ENCODE measurements at places on chromosomes 12 and 14. TPM values are rescaled to one million over a fixed set of nuclear protein-coding genes. Genes with fewer than 3 reads are reported as not detected.

The FBLN5 gene
- total RNA-seq = 3.5 TPM

The TCL1A gene
- total RNA-seq = 0.65 TPM

The ACOT4 gene
- total RNA-seq = 0.80 TPM

The PRPH gene
- total RNA-seq = 0.96 TPM

DNA sequence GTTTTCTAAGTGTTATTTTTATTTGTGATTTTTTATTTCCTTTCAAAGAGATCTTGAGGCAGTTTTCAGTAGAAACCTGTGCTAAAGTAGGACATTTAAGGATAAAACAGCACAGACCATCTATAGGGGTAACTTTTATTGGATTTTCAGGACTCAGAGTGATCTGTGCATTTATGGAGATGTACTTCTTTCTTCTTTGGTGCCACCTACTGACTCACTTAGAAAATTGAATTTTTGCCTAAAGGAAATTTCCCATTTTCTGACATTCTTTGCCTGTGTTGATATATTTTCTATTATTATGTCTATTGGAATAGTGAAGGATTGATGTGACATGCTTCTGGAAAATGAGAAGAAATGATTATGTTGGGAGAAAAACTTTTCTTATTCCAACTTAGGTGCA, 113.0 kb downstream of the UNC79 start:
- H3K27ac ChIP-seq = no peak overlapping the region
- H3K4me1 ChIP-seq = no peaks in the 10 kb centered on the region
- H3K36me3 ChIP-seq = no peaks in the 10 kb centered on the region
- no peaks in the 10 kb centered on the region for H3K27me3 ChIP-seq
- no peak overlapping the region for H3K4me3 ChIP-seq

- H3K4me1 ChIP-seq = no peaks in the 10 kb centered on the region
- H3K27ac ChIP-seq = no peak overlapping the region
- peaks cover 13% of the 10 kb centered on the region for H3K36me3 ChIP-seq
- no peak for DNase-seq
- no peak overlapping the region for H3K4me3 ChIP-seq
These were observed 45.5 kb downstream of the PPM1A start for GRCh38 chr14:60294411-60295069.

GRCh38 chr12:19692091-19692490, 252.8 kb downstream of the AEBP2 start:
- H3K4me1 ChIP-seq = no peaks in the 10 kb centered on the region
- no peak overlapping the region for H3K27ac ChIP-seq
- H3K27me3 ChIP-seq = no peaks in the 10 kb centered on the region
- no peak overlapping the region for H3K4me3 ChIP-seq
- DNase-seq = no peak

DNA sequence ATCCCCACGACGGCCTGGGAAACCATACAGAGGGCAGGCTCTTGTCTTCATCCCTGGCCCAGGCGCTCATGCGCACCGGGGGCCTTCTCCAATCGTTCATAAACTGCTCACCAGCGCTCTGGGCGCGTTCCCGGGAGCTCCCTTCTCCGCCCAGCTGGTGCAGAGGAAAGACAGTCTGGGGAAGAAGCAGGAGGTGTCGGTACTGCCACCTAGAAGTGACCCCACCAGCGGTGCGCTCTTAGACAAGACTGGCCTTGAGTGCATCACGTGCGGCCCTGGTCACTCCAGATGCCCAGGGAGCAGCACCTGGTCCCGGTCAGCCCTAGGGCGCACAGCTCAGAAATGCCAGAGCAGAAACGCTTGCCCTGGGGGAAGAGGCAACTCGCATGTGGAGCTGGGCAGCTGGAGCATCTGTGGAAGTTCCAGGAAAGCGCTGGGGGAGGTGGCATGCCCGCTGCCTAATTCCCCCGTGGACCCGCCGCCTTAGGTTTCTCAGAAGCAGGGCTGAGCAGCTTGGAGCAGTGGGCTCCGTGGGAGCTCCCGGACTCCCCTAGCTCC, 2.5 kb downstream of the GSC start:
- no peak overlapping the region for H3K4me3 ChIP-seq
- peaks cover 91% of the 10 kb centered on the region for H3K27me3 ChIP-seq
- H3K36me3 ChIP-seq = no peaks in the 10 kb centered on the region
- no peak for DNase-seq

DNA sequence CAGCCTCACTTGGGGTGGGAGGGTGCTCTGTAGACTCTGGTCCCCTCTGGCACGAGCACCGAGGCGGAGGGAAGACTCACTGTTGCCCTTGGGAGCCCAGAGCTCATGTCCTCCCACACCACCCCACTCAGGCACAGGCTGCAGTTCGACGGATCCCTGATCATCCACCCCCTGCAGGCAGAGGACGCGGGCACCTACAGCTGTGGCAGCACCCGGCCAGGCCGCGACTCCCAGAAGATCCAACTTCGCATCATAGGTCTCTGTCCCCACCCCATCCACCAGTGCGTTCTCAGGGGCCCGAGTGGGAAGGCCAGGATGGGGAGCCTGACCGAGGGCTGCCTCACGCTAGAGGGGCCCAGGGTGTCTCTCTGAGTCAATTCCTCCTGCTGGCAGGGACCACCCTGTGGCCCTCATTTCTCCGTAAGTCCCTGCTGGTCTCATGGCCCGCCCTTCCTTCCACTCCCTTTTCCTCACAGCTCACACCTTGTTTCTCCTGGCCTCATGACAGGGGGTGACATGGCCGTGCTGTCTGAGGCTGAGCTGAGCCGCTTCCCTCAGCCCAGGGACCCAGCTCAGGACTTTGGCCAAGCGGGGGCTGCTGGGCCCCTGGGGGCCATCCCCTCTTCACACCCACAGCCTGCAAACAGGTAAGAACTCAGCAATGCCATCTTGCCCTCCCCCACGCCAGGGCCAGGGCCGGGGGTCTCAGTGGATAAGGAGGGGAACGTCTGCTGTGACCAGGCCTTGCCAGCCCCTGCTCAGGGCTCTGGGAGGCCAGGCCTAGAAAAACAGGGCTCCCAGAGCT, 27.0 kb downstream of the PAPLN start:
- no peak overlapping the region for H3K27ac ChIP-seq

GRCh38 chr12:18580706-18581105, 157.1 kb downstream of the PLCZ1 start:
- H3K27me3 ChIP-seq = no peaks in the 10 kb centered on the region
- H3K27ac ChIP-seq = no peak overlapping the region
- no peak for DNase-seq

DNA sequence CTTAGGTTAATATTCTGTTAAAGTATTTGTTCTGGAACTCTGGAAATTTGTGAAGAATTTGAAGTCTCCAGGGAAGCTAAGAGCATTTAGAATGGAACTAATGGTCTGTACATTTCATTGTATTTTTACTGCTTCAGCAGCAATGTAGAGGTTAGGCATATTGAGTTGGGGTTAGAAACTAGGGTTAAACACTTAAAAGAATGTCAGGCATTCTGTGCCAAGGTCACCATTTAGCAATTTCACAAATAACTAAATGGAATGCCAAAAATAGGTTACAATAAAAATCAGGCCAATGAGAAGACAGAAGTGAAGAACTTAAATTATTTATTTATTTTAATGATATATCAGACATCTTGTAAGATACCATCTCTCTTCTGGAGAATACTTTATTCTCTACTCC, 210.8 kb downstream of the C12orf50 start:
- DNase-seq = no peak
- H3K27ac ChIP-seq = no peak overlapping the region
- H3K4me3 ChIP-seq = no peak overlapping the region
- no peaks in the 10 kb centered on the region for H3K27me3 ChIP-seq
- H3K4me1 ChIP-seq = no peaks in the 10 kb centered on the region
- H3K36me3 ChIP-seq = no peaks in the 10 kb centered on the region

DNA sequence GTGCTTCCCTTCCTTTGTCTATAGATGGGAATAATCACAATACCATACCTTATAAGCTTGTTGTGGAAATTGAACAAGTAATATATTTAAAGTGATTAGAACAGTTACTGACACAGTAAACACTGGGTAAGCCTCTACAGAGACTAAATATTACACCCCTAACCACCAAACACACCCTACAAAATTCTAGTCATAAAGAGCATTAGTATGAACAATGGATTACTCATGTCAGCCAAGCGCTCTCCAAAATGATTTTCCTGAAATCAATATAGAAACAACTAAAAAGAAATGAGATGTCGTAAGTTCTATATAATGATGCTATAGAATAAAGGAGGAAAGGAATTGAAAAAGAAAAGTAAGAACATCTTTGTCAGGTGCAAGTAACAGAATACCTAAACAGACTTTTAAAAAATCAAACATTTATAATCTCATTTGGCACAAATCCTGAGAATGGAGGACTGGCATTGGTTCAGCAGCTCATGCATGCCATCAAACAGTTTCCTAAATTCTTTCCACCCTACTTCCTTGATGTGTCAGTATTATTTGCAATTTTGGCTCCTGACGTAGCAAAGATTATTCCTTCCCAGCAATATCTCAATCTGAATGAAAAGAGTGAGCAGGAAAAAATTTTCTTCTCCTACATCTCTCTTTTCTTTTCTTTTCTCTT, 118.0 kb downstream of the SINHCAF start:
- H3K4me3 ChIP-seq = no peak overlapping the region
- no peaks in the 10 kb centered on the region for H3K27me3 ChIP-seq
- H3K4me1 ChIP-seq = no peaks in the 10 kb centered on the region
- DNase-seq = no peak
- no peaks in the 10 kb centered on the region for H3K36me3 ChIP-seq
- no peak overlapping the region for H3K27ac ChIP-seq

Data from H1 (cell line).